ENCODE measurements at places on chromosomes 6 and 20. TPM values are rescaled to one million over a fixed set of nuclear protein-coding genes. Genes with fewer than 3 reads are reported as not detected.

Gene C20orf144
- 0.63 TPM for total RNA-seq

Gene BMP6
- 10.3 TPM for total RNA-seq

DNA sequence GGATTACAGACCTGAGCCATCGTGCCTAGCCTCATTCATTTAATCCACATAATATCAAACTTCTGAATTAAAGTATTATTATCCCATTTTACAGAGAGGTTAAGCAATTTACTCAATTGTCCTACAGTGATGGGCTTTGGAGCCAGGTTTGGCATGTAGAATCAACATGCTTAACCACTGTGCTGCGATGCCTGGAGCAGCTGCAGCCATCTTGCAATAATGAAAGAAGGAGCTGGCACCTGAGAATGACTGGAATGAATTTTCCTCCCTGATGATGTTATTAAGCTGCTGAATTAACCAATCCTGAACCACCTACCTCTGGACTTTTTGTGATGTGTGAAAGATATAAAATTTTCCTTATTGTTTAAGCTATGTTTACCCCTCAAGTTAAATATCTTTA is 13.1 kb upstream of the CCND3 start:
- DNase-seq = no peak

- DNase-seq = no peak
These were observed 97.9 kb downstream of the L3MBTL3 start for GRCh38 chr6:130116273-130116672.

Gene GABRR1
- total RNA-seq = not detected

Gene RAD21L1
- not detected for total RNA-seq

GRCh38 chr20:62691487-62691886 is 17.1 kb upstream of the NTSR1 start:
- no peak for DNase-seq

GRCh38 chr6:19160081-19160730 is 677.0 kb upstream of the ID4 start:
- DNase-seq = no peak

- peak; percentile 14 for DNase-seq
These were observed 64.5 kb downstream of the CDC5L start for GRCh38 chr6:44451803-44452695.

- no peak for DNase-seq
These were observed 238.9 kb downstream of the ERMARD start for GRCh38 chr6:169990095-169991030.

Gene LRP11
- 108 TPM for total RNA-seq

Gene DAAM2
- 5.1 TPM for total RNA-seq

DNA sequence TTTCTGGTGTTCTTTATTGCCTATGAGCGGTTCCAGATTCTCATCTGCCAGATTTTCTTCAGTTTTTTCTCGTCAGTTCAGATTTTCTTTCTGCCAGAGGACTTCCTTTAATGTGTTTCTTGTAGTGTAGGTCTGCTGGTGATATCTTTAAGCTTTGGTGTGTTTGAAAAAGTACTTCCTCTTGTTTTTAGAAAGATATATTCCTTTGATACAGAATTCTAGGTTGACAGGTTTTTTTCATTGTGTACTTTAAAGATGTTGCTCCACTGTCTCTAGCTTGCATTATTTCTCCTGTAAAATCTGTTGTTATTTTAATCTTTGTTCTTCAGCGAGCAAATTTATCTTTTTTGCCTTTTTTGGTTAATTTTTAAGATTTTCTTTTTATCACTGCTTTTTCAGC is 36.9 kb downstream of the ASXL1 start:
- no peak for DNase-seq

GRCh38 chr20:32727683-32728082 is 15.6 kb downstream of the COMMD7 start:
- peak; percentile 93 for DNase-seq

Gene CLIC5
- total RNA-seq = not detected

DNA sequence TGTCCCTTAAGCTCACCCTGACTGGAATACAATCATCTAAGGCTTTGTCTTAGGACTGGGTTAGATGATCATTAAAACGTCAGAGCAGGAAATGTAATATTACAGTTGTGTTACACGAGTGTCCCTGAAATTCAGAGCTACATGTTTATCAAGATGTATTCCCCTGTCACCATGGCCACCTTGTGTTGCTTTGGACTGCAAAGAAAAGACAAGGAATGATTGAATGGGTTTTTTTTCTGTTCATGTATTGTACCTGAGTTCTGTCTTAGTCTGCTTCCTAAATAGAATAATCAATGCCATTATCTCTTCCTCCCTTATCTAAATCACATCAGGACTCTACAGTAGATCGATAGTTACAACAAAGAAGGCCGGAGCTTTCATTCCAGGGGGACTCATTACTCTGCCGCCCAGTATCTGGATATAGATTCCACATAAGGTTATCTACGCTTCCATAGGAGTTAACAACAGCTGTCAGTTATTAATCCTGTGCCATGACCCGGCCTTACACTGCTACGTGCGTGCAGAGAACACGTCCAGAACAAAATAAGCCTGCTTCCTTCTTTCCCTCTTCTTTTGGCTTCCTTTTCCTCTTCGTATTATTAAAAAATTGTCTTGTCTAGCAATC is 274.1 kb upstream of the SASH1 start:
- DNase-seq = no peak

DNA sequence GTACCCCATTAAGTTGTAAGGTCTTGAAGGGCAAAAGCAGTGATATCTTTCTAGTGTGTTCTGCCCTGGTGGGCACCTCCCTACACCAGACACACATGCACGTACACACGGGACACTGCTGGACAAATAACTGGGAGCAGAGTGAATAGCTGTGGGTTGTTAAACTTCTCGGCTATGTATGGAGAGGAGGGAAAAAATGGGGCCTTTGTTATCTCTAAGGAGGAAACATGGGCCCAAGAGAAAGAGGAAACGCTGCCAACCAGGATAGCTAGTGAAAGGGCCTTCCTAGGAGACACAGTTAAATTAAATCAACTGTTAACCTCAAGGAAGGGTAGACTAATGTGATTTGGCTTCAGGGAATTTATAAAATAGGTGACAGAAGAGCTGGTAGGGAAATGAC is 169.7 kb downstream of the MYLK4 start:
- no peak for DNase-seq

DNA sequence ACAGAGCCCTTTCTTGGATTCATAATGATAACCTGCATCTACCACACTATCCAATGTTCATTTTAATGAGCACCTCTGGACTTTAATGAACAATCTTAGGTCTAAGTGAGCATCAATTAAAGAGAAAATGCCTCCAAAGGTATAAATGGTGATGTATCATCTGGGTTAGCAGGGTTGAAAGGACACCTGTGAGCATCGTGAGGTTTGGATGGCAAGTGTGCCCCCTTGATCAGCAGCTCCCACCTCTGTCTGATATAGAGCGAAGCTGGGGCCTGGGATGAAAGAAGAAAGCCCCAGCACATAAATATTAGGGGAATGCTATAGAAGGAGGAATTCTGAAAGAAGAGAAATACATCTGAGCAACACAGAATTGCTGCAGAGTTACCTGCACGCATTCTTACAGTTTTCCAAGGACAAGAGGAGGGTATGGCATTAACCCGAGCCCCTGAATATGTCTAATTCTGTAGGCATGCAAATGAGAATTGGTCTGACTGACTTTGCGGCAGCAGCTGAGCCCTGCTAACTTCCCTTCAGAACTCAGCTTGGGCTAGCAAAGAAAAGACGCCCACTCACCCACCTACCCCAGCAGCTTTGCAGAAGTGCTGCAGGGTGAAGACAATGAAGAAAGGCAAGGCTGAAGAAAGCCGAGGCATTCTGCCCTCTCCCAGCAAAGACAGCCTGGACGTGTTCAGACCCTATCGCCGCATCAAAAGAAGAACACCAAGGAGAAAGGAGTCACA is 136.2 kb downstream of the GMPR start:
- DNase-seq = no peak

GRCh38 chr6:84095156-84095555 is 61.6 kb downstream of the MRAP2 start:
- no peak for DNase-seq

Gene DSE
- 83.9 TPM for total RNA-seq

DNA sequence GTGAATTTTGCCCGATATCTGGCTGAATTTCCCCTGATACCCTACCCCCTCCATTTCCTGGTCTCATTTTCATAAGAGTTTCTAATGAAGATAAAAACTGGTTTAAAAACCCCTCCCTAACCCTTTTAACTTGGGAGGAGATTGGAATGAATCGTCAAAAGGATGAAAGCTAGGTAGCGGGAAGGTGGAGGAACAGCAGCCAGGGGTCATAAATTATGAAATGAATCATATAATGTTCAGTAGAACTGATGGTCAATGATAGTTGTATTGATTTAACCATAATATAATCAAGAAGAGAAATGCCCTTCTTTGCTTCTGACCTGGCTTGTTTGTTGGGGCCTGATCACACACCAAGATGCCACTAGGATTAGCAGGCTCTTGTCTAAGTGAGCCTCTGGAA is 38.5 kb upstream of the SGK1 start:
- DNase-seq = no peak

DNA sequence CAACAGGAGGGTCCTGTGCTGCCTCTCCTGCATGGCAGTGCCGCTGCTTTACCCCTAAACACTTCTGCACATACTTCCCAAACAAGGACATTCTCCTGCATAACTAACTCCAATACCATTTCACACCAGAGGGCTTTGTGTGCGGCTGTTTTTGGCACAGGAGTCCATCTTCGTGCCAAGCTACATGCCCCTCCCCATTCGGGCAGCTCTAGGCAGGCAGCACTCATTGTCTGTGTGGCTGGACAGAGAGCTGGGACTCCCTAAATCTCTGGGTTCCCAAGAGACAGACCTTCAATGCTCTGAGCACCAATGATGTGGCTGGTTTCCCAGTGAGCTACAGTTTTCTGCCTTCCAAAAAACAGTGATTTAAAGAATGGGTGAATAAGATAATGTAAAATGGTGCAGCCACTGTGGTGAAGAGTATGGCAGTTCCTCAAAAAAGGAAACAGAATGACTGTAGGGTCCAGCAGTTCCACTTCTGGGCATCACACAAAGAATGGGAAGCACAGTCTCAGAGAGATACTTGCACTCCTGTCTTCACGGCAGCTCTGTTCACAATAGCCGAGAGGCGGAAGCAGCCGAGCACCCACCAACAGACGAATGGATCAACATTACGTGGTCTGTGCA is 80.3 kb upstream of the DUSP22 start:
- no peak for DNase-seq

Gene SLC17A2
- not detected for total RNA-seq

DNA sequence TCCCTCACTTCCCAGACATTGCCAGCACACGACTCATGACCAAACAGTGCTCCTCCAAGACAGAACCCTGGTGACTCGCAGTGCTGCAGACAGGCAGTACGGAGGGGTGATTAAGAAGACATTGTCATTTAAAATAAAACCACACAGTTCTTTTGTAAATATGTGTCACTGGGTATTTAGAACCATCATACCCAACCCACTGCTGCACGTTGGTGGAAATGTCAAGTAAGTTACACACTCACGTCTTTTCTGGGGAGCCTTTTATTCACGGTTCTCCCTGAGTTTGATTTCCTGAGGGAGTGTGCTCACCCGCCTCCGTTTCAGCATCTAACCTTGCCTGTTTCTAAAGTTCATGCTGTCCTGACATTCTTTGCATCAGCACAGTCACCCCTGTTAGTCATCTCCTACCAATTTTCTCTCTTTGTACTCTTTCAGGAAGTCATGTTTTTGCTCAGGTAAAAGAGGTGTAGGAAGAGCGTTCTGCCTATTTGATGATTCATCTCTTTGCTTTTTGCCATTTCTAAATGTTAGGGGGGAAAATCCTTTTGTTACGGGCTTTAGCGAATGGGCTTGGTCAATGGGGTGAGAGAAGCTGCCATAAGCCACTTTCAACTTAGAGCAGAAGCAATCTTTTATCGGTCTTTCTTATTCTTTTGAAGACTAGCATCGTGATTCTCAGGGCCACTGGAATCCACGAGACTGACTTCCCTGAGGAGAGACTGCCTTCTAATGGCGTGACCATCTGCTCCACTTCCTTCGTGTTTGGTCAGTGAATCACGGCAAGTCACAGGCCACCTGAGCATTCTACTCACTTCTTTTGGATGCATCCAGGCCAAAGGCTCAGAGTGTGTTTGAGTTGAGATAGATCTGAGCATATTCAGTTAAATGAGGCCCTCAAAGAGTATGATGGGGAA is 512.8 kb upstream of the JARID2 start:
- peak; percentile 80 for DNase-seq

- DNase-seq = no peak
These were observed 20.0 kb upstream of the GABRR1 start for GRCh38 chr6:89237158-89237557.

Gene C6orf58
- total RNA-seq = not detected

Gene TFAP2D
- total RNA-seq = not detected

DNA sequence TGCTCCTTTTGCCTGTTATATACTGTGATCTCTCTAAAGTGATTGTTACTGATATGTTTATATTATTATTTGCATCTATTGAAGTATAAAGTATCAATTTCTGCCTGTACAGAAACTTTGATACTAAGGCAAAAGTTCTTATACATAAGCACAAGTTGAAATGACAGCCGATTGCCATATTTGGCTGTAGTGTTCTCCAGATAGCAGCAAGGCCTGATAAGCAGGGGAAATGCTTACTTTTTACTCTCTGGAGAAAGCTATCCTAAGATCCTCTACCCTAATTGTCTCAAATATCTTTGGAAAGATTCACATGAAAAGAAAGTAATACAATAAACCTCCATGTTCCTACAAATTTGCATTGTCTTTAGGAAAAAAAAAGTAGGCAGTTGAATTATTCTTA is 31.4 kb downstream of the SENP6 start:
- no peak for DNase-seq

GRCh38 chr20:32563311-32564272 is 21.5 kb downstream of the NOL4L start:
- DNase-seq = no peak

GRCh38 chr6:101392586-101393230 is 800 bp upstream of the GRIK2 start:
- DNase-seq = no peak

DNA sequence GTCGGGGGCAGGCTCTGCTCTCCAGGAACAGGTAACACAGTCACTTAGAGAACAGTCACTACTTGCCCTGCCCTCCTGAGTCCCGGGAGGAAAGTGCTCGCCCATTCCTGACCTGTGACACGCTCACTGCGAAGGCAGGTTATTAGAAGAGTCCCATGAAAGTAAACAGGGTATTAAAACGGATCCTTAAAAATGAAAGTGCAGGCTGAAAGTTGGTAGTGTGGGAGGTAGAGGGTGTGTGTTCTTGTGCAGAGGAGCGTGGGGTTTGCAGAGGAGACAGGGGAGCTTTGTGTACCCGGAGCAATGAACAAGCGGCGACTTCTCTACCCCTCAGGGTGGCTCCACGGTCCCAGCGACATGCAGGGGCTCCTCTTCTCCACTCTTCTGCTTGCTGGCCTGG is at the start of gene CCN6:
Gene CCN6 (plus strand): TSS at position 104 of the 400 bp plus-strand sequence. CDS start 254 bp downstream, at position 358.
- no peak for DNase-seq

GRCh38 chr20:17654649-17655285 is 27.3 kb downstream of the RRBP1 start:
- DNase-seq = peak; percentile 71
